ENCODE measurements at places on chromosomes 12 and 14.

- peak; percentile 62 for DNase-seq
Measured at GRCh38 chr12:66003951-66004350, 126.6 kb downstream of the LLPH start.

- no peak for DNase-seq
Measured at GRCh38 chr12:108982621-108983219, 38.1 kb downstream of the SVOP start.

DNA sequence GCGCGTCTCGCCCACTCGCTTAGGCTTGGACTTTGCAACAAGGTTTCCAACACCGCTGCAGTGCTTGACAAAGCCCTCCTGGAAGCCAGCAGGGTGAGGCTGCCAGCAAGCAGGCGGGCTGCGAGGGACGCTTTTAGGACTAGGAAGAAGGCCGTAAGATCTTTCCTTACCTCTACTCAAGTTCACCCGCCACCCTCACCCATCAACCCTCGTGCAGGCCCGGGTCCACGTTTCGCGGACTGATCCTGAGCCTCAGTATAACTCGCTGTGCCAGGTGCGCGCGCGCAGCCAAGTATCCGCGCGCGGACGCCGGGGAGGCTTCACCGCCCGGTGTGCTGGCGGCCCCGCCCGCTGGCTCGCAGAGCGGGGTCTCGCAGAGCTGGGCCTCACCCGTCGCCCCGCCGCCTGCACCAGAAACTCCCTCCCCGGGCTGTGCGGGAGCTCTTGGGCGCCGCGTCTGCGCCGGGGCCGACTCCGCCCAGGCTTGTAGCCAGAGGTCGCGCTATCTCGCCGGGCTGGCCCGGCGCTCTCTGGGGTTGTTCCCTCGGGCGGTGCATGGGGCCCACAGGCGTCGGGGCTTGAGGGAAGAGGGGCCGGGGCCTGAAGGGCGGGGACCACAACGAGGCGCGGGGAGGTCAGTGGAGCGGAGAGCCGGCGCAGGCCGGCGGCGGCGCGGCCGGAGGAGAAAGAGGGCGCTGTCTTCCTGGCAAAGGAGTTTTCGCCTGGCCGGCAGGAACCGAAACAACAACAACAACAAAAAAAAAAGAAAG is 7.6 kb upstream of the SIX1 start:
- peak; percentile 63 for DNase-seq

GRCh38 chr14:92984896-92985295 is 61.9 kb downstream of the CHGA start:
- no peak for DNase-seq

DNA sequence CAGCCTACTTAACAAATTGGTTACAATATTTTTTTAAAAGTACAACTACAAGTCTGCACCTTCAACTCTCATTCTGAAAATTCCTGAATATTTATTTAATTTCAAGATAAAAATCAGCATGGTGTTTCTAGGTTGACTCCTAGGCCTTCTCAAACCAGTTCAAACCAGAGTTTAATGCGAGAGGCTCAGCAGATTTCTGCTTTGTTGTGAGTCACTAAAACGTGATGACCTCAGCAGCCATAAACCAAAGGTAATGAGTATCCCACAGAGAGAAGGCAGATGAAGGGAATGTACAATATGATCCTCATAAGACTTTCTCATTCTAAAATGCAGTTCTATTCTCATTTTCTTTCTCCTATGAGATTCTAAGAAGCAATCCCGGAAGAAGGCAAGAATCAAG is 1.5 kb downstream of the PRDM4 start:
- DNase-seq = peak; percentile 57

GRCh38 chr12:6124411-6125309 is at the start of gene VWF:
Gene VWF, minus strand, starts transcription at chr12:6124670. Its CDS starts 1,474 bp downstream, at chr12:6123196.
- no peak for DNase-seq
